Chondrocyte (in vitro differentiated cells): ENCODE measurements at places on chromosomes 3 and 15.

GRCh38 chr3:73572368-73572767 lies 52.4 kb downstream of the PDZRN3 start:
- no peak for DNase-seq

GRCh38 chr15:49627407-49627877 lies 6.6 kb downstream of the DTWD1 start:
- DNase-seq: no peak

- no peak for DNase-seq
Observed at GRCh38 chr3:12627370-12627769, 36.5 kb downstream of the RAF1 start.

DNA sequence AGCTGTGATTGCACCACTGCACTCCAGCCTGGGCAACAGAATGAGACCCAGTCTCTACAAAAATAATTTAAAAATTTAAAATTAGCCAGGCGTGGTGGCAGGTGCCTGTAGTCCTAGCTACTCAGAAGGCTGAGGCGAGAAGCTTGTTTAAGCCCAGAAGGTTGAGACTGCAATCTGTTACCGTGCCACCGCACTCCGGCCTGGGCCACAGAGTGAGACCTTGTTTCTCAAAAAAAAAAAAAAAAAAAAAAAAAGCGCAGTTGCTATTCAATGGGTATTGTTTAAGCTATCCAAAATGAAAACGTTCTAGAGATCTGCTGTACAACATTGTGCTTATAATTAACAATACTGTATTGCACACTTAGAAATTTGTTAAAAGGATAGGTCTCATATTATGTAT lies 24.0 kb downstream of the ZNF148 start:
- DNase-seq: no peak

DNA sequence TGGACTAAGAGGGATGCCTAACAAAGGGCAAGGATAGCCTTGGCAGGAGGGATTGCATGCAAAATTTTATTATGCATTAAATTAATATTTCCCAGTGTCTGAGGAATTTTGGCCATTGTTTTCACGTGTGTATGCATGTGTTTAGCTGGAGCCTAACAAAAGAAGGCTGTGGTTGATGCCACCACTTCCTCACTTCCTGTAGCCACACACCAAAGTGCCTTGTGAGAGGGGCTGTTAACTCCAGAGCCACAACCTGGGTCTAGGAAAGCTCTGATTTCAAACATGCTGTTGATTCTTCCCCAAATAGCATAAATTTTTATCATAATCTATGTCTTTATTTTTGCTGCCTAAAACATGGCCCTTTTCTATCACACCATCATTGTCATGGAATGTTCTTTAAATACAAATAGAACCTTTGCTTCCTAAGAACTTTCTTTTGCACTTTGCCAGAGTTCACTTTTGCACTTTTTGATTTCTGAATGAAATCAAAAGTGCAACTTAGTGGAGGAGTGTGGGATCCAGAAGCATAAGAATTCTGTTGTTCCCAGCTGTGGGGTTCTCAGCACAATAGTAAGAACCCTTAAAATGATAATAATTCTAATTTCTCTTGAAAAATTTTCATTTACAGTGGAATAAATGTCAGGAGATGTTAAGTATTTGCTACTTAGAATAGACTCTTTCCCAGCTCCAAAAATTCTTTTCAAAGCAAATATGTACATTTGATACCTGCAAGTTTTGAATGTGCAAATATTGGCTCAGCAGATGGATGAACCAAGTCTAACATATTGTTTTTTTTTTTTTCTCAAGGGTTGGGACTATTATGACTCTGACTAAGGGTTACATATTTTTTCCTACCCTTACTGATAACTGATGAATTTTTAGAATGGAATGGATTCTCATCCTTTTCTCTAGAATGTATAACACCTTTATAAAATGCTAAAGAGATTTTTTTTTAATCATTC lies 35.6 kb upstream of the SPTSSB start:
- no peak for DNase-seq

DNA sequence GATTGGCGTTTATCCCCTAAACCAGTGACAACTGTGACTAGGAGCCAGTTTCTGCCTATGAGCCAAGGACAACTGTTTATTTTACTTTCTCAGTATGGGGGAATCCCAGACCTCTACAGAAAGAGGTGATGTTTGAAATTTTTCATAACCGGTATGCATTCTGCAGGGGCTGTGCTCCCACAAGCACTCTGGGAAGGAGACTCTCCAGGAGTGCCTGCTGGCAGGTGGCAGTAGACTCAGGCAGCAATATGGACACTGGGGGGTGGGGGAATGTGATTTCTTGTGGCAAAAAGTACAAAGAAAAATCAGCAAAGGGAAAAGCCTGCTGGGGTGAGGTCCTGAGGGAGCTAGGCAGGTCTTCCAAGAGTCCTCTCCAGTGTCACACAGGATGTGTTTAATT lies 5.9 kb downstream of the TGM4 start:
- DNase-seq: no peak

DNA sequence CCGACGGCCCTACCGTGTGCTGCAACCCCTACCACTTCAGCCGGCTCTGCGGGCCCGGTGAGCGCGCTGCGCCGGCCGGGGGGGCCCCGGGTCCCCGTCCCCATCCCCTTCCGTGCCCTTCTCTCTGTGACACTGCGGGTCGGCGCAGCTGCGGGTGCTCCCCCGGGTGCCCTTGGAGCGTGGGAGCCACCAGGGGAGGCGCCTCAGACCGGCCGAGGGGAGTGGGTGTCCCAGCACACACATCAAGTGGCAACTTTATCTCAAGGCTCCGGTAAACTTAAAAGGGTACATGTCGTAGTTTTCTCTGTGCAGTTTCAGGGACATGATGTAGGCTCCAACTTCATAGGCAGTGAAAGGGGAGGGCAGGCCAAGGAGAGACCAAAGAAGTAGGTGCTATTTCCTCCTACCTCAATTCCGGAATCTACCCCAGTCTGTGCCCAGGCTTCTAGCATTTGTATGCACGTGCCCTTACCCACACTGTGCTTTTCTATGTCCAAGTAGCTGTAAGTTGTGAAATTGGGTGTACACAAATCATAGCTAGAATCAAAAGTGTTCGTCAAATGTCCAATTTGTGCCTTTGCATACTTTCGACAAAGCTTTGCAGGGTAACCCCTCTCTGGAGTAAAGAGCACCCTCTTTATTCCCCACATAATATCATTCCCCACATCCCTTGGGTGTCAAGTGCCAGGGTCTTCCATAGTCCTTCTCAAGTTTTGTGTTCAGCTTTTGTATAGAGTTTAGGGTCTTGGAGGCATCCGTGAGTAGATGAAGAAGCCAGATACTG lies 2.2 kb downstream of the SMAD6 start:
- no peak for DNase-seq

DNA sequence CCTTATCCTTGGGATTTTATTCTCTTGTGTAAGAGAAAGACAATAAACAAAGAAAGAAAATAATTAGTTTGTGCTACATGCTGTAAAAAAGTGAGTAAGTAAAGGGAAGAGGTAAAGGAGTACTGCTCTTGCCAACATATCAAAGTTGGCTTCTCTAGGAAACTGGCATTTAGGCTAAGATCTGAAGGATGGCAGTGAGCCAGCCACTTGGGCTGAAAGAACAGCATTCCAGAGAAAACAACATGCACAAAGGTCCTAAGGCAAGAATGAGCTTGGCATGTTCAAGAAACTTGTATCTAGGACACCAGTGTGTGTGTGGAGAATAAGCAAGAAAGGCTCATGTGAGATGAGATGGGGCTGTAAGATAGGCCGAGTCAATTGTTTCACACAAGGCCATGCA lies 245.5 kb upstream of the MANF start:
- no peak for DNase-seq

- DNase-seq: no peak
Observed at GRCh38 chr3:55860049-55860721, 373.1 kb upstream of the WNT5A start.

DNA sequence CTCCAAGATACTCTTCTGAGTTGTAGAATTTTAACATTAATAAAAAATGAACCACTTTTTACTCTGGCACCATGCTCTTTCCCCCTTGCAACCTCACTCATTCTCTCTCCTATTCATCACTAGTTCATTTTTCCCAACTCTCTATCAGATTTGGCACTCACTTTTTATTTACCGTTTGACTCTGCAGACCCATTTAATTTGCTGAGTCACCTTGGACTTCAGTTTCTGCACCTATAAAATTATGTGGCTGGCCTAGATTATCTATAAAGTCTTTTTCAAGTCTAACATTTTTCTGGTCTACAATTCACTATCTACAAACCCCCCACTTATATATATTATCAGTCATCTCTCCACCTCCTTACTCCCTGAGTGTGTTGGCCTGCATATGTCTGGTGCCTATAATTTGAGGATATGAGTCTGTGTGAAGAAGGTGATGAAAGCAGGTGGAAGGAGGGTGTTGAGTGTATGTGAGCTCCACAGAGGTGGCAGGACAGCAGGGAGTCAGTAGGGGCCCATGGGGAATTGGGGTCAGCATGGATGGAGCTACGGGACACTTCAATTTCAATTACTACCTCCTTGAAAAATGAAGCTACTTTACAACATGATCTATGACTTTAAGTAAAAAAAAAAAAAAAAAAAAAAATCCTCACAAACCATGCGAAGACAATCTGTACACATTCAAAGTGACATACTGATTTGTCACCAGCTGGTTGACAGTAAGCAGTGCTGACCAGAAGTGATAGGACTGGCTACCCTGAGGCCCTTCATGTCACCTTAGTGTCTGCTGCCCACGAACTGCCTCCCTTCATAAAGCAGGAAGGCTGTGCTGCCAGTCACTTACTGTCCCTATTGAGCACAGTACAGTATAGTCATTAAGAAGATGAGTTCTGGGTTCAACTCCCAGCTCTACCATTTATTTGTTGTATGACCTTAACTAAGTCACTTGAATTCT lies 334.2 kb upstream of the IL12A start:
- DNase-seq: no peak

- no peak for DNase-seq
Observed at GRCh38 chr3:113163152-113163551, 48.2 kb upstream of the BOC start.

GRCh38 chr3:45701172-45701867 lies 12.1 kb downstream of the SACM1L start:
- DNase-seq: no peak

DNA sequence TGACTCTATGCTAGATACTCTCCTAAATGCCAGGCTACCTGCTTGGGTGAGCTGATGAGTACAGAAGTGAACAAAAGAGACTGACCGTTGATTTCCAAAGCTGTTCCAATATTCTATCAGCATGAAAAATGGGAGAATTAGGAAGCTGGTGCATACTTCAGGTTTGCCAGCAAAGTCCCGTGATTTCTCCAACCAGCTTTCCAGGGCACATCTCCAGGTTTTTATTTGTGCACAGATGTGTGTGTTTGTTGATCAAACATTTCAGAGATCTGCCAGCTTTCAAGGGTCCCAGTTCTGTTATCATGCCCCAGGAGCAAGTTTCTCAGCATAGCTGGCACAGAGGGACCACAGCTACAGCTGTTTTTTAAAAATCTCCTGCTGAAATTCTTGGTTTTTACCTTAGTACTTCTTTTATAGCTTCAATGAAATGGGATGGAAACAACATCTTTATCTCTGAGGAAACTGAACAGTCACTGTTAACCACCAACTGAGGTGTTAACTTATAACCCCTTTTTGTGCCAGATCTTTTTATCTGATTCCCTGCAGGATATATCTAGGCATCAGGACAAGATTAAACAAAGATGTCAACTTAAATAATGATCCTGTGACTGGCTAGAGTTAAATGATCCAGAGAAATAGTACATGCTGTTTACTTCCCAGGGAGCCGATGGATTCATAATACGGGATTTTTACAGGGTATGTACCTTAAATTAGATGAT lies 380.8 kb downstream of the GRM7 start:
- DNase-seq: no peak

GRCh38 chr3:32373844-32374243 lies 17.8 kb upstream of the CMTM7 start:
- DNase-seq: no peak

- no peak for DNase-seq
Observed at GRCh38 chr3:133474251-133474801, 74.5 kb downstream of the BFSP2 start.

GRCh38 chr15:70569091-70569713 lies 194.2 kb downstream of the UACA start:
- no peak for DNase-seq

DNA sequence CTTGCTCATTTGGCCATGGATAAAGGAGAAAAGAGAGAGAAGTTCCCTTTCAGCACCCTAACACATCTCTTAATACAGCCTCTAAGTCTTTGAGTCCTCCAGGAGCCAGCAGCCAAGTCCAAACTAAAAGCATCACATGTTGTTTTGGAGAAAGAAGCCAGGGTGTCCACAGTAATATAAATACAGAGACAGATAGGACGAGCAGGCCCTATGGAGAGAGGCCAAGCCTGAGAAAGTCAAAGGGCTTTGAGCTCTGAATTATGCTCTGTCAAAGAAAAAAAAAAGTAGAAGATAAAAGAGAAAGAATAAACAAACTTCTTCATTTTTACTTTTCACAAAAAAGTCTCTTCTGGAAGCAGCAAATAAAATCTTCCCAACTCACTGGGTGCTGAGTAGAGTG lies 92.4 kb upstream of the THBS1 start:
- DNase-seq: no peak

DNA sequence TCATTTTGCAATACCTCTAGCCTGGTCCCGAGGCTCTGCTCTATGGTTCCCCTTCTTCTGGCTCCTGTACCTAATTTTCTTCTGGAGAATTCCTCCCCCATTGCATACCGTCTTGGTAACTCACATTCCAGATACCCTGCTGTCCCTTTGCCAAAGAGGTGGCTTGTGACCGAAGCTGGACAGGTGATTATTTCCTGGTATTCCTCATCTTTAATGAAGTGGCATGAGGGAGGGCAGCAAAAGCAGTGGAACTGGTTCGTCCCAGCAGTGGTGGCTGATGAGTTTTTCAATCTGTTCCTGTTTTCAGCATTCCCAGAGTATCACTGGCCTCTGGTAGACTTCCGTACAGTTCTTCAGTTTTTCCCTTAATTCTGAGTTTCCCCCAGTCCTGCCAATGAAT lies 186.2 kb upstream of the CADPS start:
- DNase-seq: no peak

DNA sequence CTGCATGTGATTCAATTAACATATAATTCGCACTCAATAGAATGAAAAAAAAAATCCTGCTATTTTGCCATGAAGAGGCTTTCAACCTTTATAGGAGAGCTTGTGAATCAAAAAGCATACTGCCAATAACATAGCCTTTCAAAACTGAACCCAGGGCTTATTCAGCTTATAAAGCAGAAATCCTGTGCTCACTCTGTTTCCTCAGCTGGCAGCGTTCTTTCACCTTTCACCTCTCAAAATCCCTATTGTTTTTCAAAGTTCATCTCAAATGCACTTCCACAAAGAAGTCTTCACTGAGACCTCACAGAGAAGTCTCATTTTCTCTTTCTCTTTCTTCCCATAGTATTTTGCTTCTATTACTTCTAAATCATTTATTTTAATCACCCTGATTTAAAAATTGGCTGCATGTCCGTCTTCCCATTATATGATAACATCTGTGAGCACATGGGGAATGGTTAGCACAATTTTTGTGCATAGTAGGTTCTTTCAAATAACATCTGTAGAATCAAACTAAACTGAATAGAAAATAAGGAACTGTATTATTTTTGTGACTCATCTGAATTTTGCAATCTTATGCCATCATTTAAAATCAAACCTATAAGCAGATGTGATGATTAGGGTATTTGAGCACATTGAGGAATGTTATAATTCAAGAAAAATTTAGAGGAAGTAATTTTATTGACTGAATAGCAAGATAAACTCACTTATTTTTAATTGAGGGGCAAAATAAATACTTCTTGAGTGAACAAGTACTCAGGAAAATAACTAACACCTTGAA lies 373.4 kb downstream of the NLGN1 start:
- DNase-seq: no peak

GRCh38 chr3:131217296-131217741 lies 164.3 kb upstream of the NUDT16 start:
- no peak for DNase-seq

GRCh38 chr15:66823601-66824000 lies 121.6 kb downstream of the SMAD6 start:
- no peak for DNase-seq
